ENCODE measurements at places on chromosomes 7 and 10.

DNA sequence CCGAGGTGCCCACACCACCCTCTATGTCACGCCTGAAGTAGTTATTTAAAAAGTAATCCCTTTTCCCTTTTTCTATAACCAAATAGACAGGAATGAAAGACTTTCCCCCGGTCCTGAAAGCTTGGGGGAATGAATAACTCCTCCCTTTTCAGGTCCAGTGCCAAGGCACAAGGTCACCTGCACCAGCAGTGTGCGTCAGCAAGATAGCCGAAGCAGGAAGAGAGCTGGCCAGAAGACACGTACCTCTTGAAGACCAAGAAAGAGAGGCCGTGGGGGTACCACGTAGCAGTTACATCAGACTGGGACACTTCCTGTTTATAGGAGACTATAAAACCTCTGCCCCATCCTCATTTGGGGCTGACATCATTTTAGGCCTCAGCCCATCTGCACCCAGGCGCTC, 10.7 kb upstream of the AKR1B1 start:
- DNase-seq = no peak

GRCh38 chr7:11701829-11702560, 130.0 kb downstream of the THSD7A start:
- DNase-seq = no peak

GRCh38 chr7:129298268-129298893, 73.6 kb downstream of the AHCYL2 start:
- DNase-seq = peak; percentile 37

DNA sequence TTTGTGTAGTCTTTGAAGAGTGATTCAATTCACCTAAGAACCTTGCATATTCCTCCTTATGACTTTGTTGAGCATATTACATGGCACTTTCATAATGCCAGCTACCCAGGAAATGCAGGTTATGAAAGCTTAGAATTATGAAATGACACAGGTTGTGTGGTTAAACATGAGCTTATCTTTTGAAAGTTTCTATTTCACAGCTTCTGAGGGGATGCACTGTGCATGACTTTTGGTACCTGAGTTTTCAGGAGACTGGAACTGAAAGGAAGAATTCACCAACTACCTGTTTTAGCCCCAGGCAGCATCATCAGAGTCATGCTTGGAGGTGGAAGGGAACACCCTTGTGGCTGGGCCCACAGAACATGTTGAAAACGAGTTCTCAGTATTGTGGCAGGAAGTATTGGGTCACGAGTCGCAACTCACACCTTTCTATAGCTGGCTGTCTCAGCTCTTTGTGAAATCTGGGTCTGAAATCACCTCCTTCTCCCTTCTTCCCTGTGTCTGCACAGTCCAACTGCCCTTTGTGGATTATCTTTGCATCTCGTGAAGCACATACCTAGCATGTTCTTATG, 228.2 kb downstream of the PTEN start:
- DNase-seq = peak; percentile 36
